ENCODE measurements at places on chromosomes 12 and 14.
A peak's percentile ranks its signal among the peaks of the same experiment; 100 is the strongest.

DNA sequence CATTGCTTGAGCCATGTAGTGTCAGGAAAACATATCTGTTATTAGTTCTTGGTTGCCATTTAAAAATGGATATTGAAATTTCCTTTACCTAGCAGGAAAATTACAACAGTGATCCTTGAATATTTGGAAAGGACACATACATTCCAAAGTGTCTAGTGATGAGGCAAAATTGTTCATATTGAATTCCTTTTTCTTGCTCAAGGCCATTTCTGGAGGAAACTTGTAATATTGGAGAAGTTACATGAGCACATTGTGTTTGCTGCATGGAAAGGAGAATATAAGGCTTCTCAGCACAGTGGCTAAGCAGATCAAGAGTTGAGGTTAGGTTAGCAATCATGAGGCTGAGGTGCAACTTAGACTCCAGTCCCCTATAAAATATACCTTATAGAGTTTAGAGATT lies 121.9 kb downstream of the PDE3A start:
- DNase-seq: no peak

- DNase-seq: peak; percentile 47
These were observed 164.1 kb downstream of the ZFP36L1 start for GRCh38 chr14:68628605-68629310.

DNA sequence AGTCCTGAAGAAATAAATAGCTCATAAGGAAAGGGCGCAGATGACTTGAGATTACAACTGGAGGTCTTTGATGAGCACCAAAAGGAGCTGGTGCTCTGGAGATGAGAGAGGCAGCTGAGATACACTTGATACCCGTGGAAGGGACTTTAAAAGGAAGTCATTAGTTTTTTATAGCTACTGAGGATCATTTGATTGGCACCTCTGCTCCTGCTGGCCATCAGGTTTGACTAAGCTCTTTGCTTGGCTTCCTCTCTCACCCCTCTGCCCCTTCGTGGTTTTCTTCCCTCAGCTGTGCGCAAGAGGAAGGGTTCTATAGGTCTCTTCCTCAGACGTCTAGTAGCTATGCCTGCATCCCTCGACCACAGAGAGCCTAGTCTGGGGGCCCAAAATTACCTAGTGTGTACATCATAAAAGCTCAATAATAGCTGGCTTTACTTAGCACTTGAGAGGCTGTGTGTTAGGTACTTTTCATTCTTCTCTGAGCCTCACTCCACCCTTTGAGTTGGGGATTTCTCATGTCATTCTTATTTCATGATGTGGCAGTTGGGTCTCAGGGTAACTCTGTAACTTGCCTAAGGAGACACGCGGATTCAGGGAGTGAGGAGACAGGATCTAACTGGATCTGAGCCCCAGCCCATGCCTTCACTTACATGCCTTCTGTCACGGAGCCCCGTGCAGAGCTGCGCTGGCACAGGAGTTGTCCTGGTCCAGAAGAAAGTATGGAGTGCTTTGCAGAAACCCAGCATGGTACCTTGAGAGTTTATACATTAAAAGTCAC lies 68.4 kb upstream of the ASPG start:
- no peak for DNase-seq

GRCh38 chr12:126506426-126507182 lies 1441.4 kb downstream of the AACS start:
- no peak for DNase-seq

DNA sequence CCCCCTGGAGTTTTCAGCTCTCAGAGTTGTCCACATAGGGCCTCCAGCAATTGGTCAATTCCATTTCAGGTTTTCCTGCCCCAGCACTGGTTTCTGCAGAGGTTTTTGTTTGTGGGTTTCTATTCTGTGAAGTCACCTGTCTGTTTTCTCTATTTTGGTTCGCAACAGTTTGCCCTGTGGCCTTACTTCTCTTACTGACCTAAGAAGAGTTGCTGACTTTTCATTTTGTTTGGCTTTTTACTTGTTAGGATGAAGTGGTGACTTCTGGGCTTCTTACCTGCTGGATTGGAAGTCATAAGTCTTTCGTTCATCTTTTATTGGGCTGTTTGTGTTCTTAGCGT lies 196.4 kb upstream of the PARP11 start:
- no peak for DNase-seq

- no peak for DNase-seq
These were observed 4.7 kb downstream of the LTB4R start for GRCh38 chr14:24315807-24316596.

- DNase-seq: peak; percentile 94
These were observed at the start of gene SENP1 for GRCh38 chr12:48105867-48106680. Gene SENP1, minus strand, starts transcription at chr12:48106079. Its CDS starts 4,607 bp downstream, at chr12:48101472.

DNA sequence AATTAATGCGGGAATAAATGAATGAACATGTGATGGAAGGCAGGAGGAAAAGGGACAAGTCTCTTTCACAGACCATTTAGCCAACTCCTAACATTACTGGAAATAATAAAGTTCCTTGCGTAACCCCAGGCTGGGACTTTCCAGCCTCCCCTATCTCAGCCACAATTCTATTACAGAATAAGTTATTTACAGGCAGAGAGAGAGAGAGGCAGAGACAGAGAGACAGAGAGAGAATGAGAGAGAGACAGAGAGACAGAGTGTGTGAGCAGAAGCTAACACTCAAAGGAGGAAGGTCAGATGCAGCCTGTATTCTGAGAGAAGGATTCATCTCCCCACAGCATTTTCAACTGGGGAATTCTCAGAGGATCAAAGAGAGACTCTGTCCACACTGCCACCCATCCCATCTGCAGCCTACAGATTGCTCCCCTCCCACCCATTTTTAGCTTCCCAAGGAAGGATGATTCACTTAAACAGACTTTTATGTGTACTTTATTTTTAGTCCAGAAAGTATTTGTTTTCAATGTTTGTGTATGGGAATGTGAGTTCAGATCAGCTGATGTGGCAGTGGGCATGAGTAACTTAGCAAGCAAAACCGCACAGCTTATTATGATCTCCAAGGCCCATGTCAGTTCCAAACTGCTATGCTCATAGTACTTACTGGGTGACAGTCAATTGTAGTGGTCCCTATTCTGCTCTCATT lies 165.7 kb downstream of the CAND1 start:
- no peak for DNase-seq

- no peak for DNase-seq
These were observed 144.2 kb upstream of the FRMD6 start for GRCh38 chr14:51507511-51507905.

DNA sequence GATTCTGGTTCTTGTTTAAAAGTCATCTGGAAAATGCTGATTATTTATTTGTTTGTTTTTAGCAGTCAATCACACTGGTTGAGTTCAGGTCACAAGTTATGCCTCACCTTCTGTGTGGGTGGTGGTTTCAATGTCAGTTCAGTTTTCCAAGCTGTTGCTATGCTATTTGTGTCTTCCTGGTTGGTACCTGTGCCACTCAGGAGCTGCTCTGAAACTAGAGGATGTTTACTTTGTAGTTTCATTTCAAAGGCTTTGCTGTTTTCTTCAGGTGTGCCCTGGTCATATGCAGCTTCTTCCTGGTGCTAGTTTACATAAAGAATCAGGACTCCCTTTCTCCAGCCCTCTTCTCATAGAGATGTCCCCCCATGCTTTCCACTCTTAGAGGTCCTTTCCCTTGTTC lies 75.7 kb upstream of the PPP4R3A start:
- DNase-seq: no peak

DNA sequence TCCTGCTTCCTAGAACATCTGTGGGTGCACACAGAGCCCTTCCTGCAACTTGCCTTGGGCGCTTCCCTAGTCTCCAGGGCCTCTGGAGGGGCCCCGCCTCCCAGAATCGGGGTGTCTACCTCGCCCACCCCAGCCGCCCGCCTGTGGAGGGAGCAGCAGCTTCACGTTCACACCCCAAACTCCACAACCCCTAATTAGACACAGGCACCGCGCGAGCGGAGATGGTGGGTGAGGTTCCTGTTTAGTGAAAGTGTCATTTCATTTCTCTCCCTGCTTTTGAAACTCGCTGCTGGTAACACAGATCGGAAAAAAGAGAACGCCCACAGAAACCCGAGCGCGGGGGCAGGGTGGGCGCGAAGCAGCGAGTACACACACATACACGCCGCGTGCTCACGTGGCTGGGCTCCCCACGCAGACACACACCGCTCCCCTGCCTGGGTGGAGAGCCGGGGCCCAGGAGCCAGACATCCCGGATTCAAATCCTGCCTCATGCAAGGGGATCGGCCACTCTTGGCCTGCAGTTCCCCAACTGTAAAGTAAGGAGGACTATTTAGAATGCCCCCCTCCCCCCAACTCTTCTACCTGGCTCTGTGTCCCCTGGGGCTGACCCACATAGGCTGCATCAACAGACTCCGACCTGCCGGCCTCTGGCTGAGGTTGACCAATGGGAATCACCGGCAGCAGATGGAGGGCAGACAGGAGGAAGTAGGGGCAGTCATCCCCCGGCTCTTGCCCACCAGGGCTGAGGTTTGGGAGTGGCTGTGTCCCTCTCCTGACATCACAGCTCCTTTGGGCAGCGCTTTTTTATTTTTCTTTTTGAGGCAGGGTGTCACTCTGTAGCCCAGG lies 79.2 kb upstream of the NCOR2 start:
- DNase-seq: peak; percentile 75

DNA sequence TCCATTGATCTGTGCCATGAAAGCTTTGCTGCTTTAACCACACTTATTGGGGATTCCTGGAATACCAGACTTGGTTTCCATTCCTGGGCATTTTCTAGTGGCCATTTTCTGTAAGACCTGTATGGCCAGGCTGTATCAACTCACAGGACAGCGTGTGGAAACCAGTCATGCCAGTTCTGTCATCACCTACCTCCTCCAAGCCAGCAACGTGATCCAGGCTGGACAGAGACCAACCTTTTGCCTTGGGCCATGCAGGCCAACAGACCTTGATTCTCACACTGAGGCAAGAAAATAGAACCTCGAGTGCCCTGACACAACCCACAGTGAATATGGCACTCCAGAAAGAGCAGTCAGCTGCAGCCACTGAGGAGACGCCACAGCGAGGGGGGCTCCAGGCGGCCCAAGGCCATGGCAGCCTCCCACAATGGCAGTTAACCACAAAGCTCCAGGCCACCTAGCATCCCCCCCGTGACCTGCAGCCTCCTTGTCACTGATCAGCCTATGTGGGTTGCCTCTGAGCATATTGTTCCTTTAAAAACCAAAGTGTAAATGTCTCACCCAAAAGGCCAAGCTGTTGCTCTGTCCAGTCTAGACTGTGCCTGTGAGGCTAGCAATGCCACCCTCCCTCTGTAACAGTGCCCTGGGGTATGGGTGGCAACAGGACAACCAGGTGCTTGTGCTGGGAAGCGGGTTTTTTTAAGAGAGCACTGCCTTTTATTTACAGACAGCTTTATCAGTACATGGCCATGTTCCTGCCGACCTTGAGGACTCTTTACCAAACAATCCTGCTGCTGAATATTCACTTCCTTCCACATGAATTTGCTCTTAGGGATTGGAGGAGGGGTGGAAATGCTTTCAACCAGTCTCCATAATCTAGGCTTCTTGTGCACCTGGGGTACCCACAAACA lies 168.7 kb upstream of the HIF1A start:
- no peak for DNase-seq

DNA sequence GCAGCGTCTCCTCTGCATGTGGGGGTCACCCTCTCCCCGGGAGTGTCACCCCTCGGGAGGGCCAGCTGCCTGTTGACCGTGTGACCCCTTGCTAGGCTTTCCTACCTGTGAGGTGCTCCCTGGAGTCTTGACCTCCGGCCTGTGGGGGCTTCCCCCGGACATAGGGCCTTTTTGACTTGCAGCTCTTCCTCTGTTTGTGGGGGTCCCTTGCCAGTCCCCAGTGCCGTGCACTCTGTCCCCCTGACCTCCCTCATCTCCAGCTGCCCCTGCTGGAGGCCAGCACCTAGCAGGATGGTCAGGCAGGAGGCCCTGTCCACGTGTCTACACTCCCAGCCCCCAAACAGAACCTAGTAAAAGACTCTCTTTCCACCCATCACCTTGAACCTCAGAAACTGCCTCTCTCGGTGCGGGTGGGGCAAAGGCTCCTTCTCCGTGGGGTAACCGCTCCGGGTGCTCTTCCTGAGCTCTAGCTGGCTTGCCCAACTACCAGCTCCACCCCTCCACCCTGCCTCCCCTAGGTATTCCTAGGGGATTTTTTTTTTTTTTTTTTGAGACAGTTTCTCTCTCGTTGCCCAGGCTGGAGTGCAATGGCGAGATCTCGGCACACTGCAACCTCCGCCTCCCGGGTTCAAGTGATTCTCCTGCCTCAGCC lies 810 bp downstream of the AACS start:
- DNase-seq: no peak

DNA sequence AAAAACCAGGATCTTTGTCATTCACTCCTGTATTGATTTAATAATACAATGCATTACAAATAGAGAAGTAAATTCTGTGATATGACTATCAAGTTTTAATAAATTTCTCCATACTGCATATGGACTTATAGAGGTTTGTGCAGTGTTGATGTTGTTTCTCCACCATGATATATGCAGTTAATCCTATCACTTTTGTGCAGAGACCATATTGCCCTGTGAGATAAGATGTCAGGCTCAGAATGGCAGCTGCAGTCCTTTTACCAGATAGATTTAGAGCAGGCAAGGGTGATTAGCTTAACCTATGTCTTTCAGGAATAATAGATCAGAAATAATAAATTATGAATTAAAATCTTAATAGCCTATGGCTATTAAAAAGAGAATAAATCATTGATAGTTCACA lies 38.6 kb upstream of the KCNJ8 start:
- DNase-seq: no peak

DNA sequence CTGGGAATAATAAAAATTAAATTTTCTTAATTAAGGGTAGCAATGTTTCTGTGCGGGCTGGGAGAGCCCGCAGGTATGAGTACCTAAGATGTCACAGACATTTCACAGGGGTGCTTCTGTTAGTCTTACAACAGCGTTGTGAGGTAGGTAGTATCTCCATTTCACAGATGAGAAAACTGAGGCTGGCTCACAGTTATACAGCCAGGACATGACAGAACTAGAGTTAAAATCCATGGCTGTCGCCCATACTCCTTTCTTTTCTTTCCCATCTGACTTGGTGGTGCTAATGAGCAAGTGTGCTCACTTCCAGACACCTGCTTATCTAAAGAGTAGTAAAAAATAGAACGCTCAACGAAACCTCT lies 2.1 kb downstream of the BMAL2 start:
- no peak for DNase-seq

DNA sequence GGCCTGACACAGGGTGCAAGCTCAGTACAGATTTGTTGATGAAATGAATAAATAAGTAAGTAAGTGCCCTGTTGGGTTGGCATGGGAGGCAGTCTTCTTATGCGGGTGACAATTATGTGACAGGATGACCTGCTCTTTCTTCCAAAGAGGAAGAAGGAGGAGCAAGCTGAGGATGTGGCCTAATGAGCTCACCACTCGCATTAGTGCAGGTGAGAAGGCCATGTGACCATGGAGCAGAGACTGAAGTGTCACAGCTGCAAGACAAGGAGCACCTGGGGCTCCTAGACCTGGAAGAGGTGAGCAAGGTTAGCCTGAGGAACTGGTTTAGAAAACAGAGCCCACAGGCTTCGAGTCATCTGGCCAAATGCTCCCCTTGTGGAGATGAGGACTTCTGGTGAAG lies 34.9 kb downstream of the LRTM2 start:
- no peak for DNase-seq

GRCh38 chr12:49064767-49065152 lies 4.2 kb upstream of the KMT2D start:
- no peak for DNase-seq

- DNase-seq: no peak
These were observed 499 bp upstream of the PRKAG1 start for GRCh38 chr12:49019120-49019430.

GRCh38 chr14:51880835-51881580 lies 20.6 kb downstream of the GNG2 start:
- no peak for DNase-seq

GRCh38 chr12:32589165-32589865 lies 89.8 kb upstream of the DNM1L start:
- DNase-seq: no peak

Data from stimulated activated CD8-positive, alpha-beta memory T cell treated with anti-CD3 and anti-CD28 coated beads, Interleukin-4, amount 100 ng/mL, for 48 hours (primary cell).